ENCODE measurements at places on chromosomes 1 and 21.

DNA sequence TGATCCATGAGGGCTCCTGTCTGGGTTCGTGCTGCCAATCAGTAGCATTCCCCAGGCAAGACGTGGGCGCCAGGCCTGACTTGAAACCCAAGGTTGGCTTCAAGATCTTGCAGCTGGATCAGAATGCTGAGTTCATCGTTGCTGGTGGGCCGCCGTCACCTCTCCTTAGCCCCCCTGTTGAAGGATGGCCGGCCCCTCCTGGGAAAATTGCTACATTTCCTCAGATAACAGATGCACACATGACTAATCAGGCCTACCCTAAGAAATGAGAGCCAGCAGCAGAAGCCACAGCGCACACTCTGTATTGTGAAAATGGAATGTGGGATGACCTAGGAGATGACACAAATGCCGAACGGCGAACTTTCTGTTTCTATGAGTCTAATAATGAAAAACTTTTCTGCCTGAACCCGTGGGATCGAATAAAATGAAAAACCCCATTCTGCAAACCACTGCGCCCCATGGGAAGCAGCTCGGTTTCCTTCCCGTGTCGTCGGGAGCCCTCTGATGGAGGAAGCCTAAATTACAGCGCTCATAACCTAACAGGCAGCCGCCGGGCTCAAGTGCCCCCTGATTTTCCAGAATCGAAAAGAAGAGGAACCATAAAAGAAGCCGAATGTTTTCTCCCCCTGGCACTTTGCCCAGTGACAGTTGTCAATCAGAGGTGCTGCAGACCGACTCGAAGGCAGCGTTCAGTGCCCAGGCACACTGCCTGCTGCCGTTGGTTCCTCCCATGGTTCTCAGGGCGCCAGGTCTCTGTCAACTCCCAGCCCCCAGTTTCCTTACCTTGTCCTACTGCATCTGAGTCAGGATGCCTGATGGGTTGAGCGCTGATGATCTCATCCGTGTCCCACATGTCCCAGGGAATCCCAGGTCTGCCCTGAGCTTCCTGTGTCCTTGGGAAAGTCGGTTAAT lies 38.2 kb upstream of the H6PD start:
- peak; percentile 67 for DNase-seq

DNA sequence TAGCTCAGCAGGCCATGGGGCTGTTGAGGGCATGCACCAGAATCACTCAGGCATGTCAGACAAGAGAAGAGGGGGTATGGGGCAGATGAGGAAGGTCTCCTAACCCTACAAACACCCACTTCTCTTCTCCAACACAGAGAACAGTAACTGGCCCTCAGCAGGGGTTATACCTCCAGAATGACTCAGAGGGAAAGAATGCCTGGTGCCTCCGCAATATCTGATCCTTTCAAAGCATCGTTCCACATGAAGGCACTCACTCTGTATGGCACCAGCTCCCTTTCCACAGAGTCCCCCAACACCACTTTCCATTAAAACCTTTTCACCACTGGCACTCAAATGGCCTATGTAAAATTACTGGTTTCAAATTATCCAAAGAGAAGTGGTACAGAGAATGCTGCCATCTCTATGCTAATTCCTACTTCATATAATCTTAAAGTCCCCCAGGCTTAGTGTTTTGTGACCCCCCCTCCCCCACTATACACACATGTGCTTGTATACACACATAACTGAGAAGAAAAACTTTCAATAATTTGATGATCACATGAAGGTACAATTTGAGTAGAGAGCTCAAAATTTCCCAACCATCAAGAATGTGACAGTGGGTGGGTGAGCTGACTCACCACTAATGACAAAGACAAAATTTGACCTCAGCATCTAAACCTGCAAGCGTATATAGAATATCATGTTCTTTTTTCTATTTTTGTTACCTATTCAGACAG lies 91.5 kb downstream of the SIPA1L2 start:
- DNase-seq = peak; percentile 74

GRCh38 chr1:155553349-155553748 lies 9.3 kb downstream of the ASH1L start:
- DNase-seq = no peak

DNA sequence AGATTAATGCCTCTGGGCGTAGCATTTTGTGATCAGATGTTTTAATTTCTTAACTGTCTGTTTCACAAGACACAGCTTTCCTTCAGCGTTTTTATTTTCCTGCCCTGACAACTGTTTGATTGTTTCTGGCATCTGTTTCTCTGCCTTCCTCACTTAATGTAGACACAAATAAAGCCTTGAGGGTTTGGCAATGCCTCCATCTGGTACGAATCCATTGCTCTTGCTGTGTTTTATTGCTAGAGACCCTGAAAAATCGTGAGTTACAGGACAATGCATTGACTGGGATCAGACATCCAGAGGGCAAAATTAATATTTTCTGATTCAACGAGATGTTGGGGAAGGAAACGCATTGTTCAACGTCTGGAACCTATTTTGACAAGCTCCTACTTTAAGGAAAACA lies 363.5 kb downstream of the MRPL39 start:
- no peak for DNase-seq

DNA sequence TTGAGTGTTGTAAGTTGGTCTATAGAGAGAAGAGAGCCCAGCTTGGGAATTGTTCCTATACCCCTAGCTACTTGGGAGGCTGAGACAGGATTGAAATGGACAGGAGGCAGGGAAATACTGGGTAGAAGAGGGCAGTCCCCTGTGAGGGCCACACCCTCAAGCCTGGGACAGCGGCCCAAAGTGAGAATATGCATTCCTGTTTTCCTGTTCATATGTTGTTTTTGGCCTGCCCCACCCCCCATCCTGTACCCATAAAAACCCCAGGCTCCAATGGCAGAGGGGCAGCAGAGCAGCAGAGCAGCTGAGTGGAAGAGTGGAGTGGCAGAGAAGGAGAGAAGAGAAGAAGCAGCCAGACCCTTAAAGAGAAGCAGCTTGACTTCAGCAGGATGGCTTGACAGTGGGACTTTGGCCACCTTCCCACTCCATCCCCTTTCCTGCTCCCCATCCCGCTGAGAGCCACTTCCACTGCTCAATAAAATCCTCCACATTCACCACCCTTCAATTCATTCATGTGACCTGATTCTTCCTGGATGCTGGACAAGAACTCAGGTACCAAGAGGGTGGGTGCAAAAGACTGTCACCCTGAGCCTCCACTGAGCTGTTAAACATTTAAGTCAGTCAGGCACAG lies 70.6 kb upstream of the PUM1 start:
- no peak for DNase-seq

DNA sequence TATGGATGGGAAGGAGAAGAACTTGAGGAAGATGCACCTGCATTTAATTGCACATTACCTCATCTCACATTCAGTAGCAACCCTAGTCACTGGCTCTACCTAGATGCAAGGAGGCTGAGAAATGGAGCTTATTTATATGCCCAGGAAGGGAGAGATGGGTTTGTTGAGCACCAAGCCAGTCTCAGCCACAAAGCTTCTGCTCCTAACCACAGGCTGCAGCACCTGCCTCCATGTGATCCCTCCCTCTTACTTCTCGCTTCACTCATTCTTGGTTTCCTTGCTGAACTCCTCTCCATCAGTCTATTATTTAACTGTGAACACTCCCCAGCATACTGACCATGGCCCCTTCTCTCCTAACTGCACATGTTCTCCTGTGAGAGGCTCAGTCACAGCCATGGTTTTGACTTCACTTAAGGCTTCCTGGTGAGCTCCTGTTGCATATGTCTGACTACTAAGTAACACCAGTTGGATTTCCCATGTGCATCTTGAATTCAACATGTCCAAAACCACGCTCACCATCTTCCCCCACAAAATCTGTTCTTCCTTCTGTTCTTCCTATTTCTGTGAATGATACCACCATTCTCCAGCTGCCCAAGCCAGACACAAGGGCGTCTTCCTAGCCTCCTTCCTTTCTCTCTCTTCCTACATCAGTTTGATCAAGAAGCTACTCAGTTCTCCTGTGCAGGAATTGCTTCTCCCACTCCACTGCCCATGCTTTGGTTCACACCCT lies 139.8 kb downstream of the AK5 start:
- DNase-seq = no peak

DNA sequence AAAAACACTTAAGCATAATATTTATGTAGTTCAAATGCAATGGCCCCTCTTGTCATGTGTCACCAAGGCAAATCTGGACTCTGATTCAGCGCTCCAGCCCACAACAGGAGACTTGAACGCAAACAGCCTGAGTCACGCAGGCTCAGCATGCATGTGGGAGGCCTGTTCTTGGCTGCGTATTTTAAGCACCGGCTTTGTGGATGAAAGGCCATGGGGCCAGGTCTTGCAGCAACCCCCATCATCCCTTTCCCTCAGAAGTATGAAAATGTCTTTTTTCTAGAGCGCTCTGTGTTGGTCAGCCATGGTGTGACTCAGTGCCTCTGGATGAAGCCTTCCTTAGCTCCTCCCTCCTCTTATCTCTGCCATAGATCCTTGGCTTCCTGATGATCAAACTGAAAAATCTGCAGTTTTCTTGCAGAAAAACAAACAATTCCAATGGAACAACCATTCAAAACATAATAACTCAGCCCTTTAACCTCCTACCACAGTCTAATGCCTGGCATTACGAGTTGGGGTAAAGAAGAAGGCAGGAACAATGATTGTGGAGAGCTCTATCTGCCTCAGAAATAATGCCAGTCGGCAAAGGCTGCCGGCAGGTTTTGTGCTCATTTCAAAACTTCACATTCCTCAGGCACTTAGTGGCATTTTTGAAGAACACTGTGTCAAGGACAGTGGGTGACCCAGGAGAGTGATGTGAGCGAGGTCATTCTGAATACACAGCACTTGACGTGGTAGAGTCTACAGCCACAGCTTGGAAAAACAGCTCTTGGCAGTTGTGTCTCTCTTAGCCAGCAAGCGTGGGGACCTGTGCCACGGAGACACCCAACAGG lies 167.5 kb downstream of the CLIC6 start:
- DNase-seq = no peak

- no peak for DNase-seq
Measured at GRCh38 chr1:27940297-27940696, 5.5 kb downstream of the SMPDL3B start.
